Stimulated activated naive CD8-positive, alpha-beta T cell treated with anti-CD3 and anti-CD28 coated beads, Interleukin-15, amount 100 ng/mL, for 72 hours (primary cell): ENCODE measurements at places on chromosomes 11 and 22.

- no peak for DNase-seq
Observed at GRCh38 chr22:20589614-20590476, 82.4 kb downstream of the MED15 start.

DNA sequence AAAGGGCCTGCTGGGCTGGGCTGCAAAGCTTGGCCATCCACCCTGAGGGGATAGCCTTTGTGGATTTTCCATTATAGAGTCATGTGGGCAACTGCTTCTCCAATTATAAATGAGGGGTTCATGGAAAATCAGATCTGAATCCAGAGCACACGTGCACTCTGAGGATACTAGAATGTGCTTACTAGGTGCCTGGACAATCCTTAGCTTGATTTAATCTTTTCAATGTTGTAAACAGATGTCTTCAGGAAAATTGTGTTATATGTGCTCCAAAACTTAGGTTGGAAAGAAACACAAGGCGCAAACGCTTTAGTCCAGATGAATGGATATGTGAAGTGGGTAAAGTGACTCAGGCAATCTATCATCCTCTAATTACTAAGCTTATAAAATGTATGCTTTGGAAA is 92.0 kb downstream of the SLC17A6 start:
- DNase-seq, result no peak

- DNase-seq, result no peak
Observed at GRCh38 chr11:34278693-34279297, 79.0 kb downstream of the ABTB2 start.

- DNase-seq, result no peak
Observed at GRCh38 chr22:24550902-24551435, 4.0 kb downstream of the GUCD1 start.

DNA sequence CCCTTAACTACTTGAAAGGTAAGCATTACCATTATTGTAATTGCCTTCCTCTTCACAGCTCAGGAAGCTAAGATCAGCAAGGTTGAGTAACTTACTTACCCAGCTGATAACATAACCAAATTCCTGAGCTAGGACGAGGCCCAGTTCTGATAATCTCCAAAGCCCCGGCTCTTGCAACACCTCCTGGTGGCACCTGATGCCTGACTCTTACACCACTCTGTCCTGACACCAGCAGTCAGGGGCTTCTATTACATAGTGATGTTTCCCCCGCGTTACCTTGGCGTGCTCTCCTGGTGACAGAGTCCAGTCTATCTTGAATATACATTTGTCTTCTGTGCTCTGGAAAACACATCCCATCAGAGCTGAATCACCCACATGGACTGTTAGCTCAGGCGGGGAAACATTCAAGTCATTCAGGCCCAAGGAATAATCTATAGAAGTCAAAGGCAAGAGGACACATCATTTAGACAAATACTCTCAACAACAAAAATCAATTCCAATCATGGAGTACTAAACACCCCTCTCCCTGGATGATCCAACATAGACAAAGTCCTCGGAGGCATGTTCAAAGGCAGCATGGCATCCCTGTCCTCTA is 12.6 kb downstream of the JAML start:
- DNase-seq, result no peak
